GM18507 (cell line): ENCODE measurements at places on chromosomes 2 and 18.

DNA sequence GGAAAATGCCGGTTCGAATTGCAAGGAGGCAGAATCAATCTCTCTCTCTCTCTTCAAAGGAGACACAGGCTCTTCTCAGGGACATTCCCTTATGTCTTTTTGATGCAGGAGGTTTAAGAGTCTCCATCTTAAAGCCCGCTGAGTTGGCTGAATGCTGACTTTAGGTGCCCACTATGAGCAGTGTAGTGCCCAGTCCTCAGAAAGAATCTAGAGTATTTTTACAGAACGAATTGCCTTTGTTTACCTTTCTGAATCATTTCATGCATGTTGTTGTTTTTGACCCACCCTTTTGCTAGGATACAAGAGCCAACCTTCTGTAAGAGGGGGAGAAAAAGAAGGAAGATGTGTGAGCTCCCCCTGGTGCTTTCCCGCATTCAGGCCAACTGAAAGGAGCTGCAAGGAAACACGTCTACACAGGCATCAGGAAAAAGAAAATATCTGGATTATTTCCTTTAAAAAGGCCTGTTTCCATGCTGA lies 193.5 kb upstream of the TCF4 start:
- no peak for DNase-seq

- no peak for DNase-seq
Observed at GRCh38 chr18:76188097-76188496, 306.9 kb downstream of the ZNF516 start.

GRCh38 chr2:164449706-164450105 lies 171.6 kb downstream of the GRB14 start:
- DNase-seq, result no peak

DNA sequence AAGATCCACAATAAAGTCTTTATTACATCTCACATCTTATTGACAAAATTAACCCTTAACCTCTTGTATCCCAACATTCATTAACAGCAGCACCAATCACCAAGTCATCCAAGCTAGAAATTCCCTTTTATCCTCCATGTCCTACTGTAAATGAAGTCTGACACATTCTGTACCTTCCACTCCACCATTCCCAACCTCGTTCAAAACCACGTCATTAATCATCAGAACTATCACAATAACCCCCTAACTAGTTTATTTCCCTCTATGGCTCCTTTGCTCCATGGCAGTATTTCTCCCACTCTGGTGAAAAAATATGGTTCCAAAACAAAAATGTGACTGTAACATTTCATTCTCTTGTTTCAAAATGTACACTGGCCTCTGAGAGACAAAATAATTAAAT lies 1626.2 kb downstream of the LRP1B start:
- DNase-seq, result no peak

GRCh38 chr2:198213253-198213652 lies 408.9 kb downstream of the PLCL1 start:
- DNase-seq, result no peak
